ENCODE measurements at places on chromosomes 4 and X.

- no peak for DNase-seq
Observed at GRCh38 chrX:35622040-35622439, 176.1 kb upstream of the MAGEB16 start.

DNA sequence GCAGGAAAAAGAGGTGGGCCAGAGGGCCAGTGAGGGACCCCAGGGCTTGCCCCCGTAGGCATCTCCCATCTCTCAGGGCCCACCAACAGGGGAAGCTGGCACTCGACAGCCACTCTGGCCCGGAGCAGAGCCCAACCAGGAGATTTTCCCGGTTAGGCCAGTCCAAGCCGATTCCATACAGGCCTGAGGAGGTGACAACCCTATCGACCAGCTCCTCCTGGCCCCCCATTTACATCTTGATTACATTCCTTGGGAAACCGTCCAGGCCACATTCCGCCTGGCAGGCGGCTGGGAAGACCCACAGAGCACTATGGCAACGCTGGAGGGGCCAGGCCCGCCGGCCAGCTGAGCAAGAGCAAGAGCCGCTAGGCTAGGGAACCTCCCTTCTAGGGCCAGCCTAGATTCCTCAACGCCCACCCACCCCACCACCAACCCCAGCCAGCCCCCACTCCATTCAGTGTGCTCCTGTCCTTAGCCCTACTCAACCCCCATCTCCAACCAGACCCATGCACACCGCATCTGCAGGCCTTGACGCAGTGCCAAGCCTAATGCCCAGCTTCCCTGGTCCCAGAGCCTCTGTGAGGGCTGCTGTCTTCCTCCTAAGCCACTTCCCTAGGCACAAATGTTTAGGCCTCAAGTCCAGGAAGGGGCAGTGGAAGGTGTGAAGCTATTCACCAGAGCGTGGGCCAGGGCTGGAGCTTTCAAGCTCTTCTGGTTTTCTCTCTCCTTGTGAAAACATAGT lies 161.2 kb downstream of the EFNB1 start:
- no peak for DNase-seq

DNA sequence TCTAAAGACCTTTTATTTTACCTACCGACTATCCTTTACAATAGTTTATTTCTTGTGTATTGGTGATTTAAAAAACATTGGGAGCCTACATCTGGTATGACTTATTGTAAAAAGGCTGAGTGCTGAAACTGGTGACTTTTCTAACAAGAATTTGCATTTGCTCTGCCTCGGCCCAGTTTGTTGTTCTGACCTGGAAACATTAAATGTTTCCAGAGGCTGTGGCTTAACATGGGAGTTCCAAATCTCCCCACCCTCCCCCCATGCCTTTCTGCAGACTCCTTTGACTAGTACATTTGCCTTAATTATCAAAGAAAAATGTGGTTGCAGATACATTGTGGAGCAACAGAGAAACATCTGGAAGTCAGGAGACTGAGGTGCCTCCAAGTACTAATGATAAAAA lies 39.8 kb downstream of the SPCS3 start:
- no peak for DNase-seq

- no peak for DNase-seq
Observed at GRCh38 chr4:185825737-185826136, 13.7 kb upstream of the SORBS2 start.

DNA sequence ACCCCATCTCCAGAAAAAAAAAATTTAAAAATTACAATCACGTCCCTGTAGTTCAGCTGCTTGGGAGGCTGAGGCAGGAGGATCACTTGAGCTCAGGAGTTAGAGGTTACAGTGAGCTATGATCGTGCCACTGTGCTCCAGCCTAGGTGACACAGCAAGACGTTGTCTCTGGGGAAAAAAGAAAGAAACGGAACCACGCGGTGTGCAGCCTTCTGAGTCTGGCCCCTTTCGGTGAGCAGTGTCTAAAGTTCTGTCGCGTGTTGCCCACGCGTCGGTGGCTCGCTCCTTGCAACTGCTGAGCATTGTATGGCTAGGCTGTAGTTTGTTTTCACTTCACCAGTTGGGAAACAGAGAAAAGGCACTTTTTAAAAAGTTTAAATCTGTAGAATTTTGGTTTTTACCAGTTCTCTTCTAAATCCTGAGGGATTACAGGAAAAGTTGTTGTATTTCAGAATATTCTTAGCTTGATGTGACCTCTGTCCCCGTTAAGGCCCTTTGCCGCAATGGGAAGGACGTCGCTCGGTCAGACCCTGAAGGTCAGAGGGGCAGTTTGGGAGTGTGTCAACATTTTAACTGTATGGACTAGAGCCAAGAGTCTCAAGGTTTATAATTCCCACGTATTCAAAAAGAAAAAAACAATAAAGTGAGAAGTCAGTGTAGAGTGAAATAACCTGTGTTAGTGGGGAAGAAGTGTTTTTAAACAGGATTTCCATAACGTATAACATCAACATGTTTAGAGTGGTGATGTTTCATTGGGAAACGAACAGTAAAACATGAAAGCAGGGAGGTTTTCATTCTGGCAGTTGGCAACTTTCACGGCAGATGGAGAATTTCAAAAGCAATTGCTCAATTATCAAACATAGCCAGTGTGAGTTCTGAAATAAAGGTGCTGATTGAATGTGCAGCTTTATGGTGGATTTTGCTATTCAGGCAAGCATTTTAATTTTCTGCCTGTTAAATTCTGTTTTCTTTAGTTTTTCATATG lies 45.8 kb upstream of the MSANTD1 start:
- DNase-seq, result peak; percentile 28

DNA sequence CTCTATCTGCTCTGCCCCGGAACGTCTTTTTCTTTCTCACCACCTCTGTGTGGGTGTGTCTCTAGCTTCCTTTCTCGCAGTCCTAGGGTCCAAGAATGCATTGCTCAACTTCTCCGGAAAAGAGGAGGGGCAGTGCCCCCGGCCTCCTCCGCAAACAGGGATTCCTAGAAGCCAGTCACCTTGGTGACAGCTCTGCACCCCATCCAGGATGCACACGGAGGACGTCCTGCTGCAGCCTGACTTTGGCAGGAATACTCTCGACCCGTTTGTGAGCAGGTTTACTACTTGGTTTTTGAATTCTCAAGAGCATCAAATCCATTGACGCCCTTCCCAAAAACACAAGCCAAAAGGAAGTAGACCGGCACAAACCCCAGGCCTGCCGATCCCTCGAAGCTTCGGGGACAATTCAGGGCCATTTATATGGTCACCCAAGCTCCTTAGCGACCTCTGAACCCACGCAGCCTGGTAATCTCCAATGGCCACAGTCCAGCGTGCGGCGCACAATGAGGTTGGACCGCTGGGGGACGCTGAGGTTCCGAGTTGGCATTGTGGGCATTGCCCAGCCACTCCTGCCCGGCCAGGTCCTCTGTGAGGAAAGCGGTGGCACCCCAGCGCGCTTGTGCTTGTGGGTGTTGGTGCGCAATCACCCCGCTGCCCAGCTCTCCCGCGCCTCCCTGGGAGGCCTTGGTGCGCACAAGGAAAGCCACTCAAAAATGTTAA lies 9.8 kb downstream of the NKX3-2 start:
- DNase-seq, result no peak

- no peak for DNase-seq
Observed at GRCh38 chrX:141669689-141670088, 28.9 kb downstream of the SPANXD start.

DNA sequence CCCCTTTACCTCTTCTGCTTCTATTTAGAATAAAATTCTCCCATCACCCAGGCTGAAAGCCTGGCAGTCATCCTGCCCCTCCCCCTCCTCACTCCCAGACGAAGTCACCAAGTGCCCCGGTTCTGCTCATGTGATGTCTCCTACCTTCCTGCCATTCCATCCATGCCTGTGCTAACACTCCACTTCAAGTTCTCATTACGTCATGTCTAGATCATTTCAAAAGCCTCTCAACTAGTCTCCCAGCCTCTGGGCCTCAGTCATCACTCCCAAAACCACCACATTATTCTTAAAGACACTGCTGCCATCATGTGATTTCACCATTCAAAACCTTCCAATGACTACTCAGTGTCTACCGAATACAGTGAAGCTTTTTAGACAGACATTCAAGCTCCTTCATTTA lies 17.2 kb upstream of the HOPX start:
- no peak for DNase-seq

- no peak for DNase-seq
Observed at GRCh38 chr4:98505992-98506391, 152.4 kb downstream of the TSPAN5 start.

DNA sequence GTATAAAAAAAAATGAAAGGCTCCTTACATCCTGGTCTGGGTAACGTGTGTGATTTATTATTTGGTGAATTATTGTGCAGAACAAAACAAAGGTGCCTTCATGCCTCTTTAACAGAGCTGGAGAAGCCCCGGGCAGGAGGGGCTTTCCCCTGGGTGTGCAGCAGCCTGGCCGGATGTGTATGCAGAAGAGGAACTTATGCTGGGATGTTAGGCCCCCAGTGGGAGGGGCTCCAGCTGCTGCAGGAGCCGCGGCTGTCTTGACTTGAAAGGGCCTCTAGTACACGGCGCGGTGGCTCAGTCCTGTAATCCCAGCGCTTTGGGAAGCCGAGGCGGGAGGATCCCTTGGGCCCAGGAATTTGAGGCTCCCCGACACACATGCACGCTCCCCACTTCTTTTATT lies 16.0 kb downstream of the CCNQ start:
- DNase-seq, result peak; percentile 62

- DNase-seq, result no peak
Observed at GRCh38 chr4:3408793-3409330, 32.9 kb upstream of the HGFAC start.

GRCh38 chr4:152501846-152502536 lies 33.9 kb downstream of the FBXW7 start:
- no peak for DNase-seq

GRCh38 chr4:119748853-119749252 lies 120.2 kb upstream of the PDE5A start:
- DNase-seq, result no peak

GRCh38 chrX:1434871-1435240 lies 17.9 kb downstream of the ASMTL start:
- DNase-seq, result no peak

DNA sequence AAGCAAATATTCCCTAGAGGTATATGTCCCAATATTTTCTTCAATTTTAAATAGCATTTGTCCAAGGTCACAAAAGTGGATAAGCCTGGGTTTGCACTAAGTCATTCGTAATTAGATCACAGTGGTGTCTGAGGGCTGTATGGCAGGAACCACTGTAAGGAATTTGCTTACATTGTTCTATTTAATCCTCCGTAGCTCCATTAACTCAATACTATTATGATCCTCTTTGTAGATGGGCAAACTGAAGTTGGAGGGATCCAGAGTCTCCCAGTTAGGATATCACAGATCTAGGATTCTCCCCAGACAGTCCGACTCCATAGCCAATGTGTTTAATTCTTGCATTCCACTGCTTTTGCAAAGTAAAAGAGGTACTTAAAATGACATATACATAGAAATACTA lies 242.7 kb upstream of the DCAF8L1 start:
- DNase-seq, result no peak

GRCh38 chr4:89248879-89249281 lies 58.7 kb downstream of the GPRIN3 start:
- DNase-seq, result no peak

GRCh38 chr4:1384675-1385372 lies 21.4 kb downstream of the NKX1-1 start:
- no peak for DNase-seq

DNA sequence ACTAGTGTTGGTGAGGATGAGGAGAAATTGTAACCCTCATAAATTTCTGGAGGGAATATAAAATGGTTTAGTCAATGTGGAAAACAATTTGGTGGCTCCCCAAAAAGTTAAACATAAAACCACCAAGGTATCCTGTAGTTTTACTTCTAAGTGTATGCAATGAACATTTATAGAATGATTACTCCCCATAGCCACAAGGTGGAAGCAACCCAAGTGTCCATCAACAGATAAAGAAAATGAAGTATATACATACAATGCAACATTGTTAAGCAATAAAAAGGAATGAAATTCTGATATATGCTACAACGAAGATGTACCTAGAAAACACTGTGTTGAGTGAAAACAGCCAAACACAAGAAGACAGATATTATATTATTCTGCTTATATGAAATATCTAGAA lies 569.1 kb upstream of the GRID2 start:
- no peak for DNase-seq

DNA sequence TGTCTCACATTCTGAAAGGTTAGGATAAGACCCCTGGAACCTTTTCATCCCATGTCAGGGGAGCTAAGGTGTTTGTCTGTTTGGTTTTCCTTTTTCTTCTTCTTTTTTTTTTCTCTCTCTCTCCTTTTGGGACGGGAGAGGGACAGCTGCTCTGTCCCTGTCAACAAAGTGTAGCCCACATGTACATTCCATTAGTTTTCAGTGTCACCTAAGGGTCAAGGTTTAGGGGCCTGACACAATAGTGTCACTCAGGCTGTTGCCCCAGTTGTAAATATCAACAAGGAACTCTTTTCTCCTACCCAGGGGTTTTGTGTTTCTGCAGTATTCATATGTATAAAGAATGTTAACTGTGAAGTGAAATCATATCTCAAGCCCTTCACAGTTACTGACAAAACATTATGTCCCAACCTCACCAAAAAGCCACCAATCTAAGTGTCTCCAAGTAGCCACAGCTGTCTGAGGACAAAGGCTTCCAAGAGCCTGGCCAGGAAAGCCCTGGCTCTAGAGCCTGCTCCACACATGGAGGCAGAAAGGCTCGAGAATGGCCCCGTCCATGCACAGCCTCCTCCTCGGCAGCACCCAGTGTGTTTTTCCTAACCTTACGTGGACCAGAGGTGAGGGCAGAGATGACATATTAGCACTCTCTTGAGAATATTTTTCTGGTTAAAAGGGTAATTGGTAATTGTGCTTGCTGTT lies 9.4 kb downstream of the IRF2 start:
- no peak for DNase-seq

GRCh38 chr4:164482092-164482404 lies 271.9 kb upstream of the SMIM31 start:
- DNase-seq, result no peak

- DNase-seq, result no peak
Observed at GRCh38 chr4:73870768-73871167, 1.6 kb downstream of the CXCL1 start.

GRCh38 chr4:183445097-183445428 lies 627 bp downstream of the CDKN2AIP start:
- no peak for DNase-seq

DNA sequence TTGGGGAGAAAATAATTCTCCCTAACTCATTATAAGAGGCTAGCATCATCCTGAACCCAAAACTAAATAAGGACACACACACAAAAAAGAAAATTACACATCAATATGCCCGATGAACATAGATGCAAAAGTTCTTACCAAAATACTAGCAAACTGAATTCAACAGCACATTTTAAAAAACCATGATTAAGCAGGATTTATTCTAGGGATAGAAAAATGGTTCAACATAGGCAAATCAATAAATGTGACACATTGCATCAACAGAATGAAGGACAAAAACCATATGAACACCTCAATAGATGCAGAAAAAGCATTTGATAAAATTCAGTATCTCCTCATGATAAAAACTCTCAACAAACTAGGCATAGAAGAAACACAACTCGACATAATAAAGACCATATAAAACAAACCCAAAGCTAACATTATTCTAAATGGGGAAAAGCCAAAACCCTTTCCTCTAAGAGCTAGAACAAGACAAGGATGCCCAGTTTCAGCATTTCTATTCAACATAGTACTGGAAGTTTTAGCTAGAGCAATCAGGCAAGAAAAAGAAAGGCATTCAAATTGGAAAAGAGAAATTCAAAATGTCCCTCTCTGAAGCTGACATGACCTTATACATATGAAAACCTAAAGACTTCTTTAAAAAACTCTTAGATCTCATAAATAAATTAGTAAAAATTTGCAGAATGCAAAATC lies 200.9 kb downstream of the NKX6-1 start:
- DNase-seq, result no peak

- DNase-seq, result no peak
Observed at GRCh38 chr4:182538031-182538430, 294.8 kb downstream of the TENM3 start.

GRCh38 chrX:45524805-45525204 lies 324.1 kb upstream of the DIPK2B start:
- no peak for DNase-seq

All from CD4-positive, alpha-beta T cell treated with Interleukin-4 for 4 hours (primary cell).